ENCODE measurements at places on chromosomes 12 and 14.
A peak's percentile ranks its signal among the peaks of the same experiment; 100 is the strongest.

DNA sequence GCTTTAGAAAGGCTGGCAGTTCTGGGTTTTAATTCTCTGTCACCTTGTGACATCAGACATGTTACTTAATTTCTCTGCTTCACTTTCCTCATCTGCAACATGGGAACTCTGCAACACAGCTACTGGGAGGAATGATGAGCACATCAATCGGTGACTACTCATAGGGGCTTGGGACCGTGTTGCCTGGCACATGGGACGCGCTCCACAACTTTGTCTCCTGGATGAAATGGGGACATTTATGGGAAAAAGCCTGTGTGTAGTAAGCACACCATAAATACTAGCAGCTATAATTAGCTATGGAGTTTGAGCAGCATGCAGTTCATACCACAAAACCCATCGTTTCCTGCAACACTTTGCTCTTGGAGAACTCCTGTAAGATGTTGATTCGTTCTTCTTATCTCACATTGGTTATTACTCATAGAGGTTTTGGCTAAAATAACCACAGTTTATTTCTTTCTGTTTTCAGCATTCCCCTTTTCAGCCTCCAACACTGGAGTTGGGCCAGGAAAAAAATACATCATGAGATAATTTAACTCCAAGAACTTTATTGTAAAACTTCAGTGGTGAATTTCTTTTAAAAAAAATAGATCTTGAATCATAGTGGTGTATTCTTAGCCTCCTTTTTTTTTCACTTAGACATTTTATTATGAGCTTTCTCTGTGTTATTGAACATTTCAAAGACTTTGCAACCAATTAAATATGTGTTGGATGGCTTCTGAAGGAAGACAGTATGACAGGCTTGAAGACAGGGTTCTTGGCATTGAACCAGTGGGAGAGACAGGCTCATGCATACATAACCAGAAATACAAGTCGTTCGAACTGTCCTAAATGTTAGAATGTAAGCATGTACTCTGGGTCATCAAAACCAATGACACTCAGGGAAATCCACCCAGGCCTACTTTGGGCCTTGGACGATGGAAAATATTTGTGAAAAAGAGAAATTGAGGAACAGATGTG lies 72.7 kb downstream of the RIN3 start:
- peak; percentile 96 for DNase-seq

DNA sequence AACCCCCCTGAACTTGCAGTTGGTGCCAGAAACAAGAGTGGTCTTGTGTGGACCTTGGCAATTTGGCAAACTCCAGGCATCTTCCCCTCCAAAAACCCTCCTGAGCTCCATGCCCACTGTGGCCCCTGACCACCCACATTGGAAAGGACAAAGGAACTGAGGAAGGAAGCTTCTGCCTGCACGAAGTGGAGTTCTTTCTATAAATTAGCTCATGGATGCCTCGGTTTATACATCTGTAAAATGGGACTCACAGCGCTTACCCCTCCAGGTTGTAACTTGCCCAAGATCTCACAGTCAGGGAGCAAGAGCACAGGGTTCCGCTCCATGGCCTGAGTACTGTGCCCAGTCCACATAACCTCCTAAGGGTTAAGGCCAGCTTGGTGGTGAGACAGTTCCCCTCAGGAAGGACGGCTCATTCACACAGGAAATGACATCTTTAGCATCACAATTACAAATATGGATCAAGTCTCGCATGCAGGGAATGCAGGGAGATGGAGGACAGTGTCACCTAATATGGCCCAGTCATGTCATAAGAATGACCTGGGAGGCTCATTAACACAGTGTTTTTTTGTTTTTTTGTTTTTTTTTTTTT lies 66.6 kb downstream of the CLMN start:
- DNase-seq: no peak

- DNase-seq: no peak
Measured at GRCh38 chr14:80304125-80304766, 92.9 kb upstream of the DIO2 start.

DNA sequence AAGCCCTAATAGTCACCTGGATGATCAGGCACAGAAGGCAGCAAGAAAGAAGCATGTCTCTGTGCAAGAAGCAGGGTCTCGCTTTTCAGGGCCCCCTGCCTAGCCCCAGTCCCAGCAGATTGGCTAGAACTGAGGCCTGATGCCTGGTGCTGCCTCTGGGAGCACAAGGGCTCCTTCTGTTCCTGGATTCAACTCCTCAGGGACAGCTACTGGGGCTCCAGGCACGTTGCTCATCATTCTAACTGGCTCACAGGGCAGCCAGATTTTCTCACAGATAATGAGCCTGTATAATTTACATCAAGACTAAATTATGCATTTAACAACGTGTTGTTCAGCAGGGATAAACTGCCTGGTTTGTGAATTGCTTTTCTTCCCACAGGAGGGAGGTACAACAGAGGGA lies 106.5 kb upstream of the PLXNC1 start:
- DNase-seq: no peak

DNA sequence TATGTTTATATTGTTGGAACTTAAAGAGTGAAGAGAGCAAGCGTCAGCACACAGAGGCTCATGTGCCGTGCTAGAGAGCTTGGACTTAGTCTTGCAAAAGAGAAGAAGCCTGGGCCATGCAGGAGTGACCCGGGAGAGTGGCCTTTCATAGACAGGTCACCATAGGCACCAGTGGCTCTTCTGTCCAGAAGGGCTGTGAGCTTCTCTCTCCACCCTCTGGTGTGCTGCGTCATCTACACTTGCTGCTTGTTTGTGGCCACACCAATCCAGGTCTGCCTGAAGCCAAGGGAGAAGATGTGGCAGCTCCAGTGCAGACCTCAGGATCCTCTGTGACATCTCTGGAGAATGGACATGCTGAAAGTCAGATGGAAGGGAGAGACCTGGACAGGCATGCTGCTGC lies 74.4 kb downstream of the NTF3 start:
- DNase-seq: no peak

GRCh38 chr14:36426113-36426512 lies 93.9 kb downstream of the NKX2-1 start:
- no peak for DNase-seq

DNA sequence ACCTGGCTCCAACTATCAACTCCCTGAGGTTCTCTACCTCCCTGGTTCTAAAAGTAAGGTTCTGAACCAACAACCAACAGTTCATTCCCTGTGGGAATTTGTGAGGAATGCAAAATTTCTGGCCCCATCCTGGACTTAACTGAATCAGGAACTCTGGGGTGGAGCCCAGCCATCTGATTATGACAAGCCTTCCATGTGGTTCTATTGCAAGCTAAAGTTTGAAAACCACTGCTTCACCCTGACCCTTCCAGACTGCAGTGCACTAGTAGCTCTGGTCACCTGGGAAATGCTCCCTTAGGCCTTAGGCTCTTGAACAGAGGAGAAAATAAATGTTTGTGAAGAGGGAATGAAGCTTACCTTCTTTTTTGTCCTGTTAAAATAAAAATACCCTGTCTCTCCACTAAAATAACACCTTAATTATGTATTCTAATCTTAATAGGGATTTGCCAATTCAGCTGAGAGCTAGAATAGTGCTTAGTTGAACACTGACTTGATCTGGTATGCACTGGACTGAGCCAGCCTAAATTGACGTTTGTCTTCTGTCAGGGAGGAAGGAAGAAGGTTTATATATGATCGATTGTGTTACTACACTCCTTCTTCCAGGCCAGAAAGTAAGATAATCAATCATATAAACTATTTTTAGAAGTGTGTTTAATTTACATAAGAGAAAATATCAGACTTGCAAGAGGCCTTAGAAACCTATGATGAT lies 39.1 kb upstream of the DDHD1 start:
- no peak for DNase-seq

DNA sequence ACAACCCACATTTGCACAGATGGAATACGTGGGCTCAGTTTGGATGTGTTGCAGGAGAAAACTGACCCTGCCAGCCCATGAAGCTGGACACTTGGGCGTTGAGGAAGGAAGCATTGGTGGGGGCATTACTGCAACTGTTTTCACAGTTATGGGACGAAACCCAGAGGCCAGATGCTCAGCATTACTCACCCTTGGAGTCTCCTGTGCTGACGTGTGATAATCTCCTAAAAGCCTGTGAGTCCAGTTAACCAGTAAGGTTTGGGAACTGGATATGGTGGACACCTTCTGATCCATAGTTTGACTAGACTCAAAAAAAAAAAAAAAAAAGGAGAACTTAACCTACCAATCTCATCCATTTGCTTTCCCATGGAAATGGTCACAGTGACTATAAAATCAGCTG lies 52.8 kb upstream of the EGLN3 start:
- no peak for DNase-seq

DNA sequence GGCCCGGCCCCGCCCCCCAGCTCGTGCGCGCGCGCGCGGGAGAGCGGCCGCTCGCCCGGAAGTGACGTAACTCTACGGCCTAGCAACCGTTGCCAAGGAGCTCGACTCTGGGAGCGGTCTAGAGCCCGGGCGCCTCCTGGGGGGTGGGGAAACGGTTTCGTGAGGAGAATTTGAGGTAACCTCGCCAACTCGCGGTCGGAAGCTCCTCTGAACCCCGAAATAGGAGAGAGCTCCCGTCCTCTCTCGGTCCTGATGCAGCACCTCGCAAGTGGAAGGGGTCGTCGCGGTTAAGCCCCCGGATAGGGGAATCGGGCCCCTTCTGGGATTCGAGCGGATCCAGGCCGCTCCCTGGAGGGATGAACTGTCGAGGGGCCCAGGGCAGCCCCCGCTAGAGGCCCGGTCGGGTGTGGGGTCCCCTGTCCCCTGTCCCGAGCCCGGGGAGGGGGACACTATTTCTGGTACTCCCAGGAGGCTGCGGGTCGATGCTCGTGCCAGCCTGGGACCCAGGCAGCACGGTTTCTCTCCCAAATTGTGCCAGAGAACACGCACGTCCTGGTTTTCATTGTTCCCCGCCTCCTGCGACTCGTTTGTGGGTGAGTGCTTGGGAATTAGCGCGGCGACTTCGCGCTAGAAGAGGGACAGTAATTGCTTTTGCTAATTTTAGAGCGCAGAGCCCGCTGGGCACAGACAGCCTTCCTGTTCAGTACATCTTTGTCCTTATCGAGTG lies at the start of gene IFT81:
TSS of gene IFT81 (plus strand) at position 89 of the 727 bp plus-strand sequence. CDS start 3,024 bp downstream, outside the sequence.
- DNase-seq: peak; percentile 83

DNA sequence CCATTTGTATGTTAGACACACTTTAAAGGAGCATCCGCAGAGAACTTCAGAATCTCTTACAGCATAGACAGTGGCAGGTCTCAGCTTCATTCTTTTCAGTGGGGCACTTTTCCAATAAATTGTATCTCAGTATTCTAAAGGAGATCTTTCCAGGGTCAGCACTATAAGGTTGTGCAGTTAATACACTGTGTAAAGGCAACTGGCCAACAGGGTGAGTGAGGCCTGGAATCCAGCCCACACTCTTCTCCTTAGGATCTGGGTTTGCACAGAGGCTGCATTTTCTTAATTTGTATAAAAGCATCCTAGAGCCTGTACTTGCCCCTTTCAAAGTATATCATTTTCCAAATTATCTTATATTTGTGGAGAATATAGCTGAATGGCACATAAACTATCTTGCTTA lies 94.2 kb downstream of the MYF5 start:
- peak; percentile 4 for DNase-seq

DNA sequence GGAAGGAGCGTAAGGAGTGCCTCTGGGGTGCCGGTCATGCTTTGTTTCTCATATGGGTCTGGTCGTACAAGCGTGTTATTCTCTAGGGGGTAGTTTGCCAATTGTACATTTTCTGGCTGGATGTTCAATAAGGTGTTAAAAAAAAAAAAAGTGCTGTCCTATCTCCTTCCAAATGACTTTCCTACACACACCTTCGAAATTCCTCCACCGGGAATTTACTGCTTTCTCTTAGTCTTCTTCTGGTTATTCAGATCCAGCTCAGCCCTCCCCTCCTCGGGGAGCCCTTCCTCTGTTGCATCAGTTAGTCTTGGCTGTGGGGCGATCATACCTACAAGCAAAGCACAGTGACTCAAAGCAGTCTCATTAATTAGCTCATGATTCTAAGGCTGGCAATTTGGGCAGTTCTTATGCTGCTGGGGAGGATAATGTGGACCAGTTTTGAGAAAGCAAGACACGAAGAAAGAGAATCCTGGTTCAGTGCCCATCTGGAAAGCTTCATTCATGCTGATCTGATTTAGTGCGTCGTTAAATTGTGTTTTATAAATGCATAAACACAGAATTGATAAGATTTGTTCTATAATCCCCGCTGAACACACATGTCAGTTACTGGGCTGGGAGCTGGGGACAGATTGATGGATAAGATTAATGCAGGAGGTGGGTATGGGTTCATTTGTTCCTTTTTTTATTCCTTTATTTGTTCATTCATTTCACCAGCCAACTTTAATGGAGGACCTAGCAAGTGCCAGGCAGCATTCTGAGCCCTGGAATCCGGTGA lies 9.2 kb upstream of the CLMN start:
- no peak for DNase-seq

- no peak for DNase-seq
Measured at GRCh38 chr12:123828854-123829547, 66.9 kb downstream of the DNAH10 start.

GRCh38 chr12:57234571-57235016 lies 5.1 kb downstream of the SHMT2 start:
- DNase-seq: no peak

DNA sequence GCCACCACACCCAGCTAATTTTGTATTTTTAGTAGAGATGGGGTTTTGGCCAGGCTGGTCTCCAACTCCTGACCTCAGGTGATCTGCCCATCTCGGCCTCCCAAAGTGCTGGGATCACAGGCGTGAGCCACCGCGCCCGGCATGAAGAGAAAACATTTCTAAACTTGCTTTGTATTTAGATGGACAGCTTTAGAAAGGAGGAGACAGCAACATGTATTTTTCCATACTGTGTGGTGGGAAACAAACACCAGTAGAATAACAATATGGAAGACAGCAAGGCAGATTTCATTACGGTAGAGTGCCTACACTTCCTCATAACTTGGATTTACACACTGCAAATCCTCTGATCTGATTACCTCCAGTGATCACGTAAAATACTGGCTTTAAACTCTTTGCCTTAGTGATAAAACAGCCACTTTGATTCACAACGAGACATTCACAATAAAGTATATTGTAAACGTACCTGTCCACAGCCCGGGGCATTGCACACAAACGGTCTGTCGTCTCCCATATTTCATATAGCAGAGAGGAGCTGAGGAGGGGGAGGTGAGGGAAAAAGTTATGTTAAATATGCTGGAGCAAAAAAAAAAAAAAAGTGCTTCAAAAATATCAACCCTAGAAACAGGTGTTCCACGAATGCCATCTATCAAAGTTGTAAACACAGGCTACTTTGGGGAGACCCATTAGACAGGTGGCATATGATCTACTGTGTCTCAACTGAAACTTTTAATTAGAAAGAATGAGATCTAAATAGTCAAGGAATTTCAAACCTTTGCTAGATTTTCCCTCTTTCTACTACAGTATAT lies 25.5 kb downstream of the ATF7 start:
- no peak for DNase-seq

DNA sequence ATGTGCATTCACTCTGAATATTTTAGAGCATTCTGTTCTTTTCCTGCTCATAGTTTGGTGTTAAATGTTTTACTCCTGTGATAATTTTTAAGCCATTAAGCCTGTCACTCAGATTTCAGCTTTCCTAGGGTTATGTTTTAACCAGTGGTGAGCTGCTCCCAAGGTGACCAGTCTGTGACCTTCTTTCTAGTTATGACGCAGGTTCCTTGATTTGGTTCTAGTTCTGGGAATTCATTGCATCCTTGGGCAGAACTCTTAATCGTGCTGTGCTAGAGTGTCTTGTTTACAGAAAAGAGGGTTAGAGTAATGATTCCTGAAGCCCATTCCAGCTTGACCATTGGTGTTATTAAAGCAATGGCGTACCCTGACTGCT lies 2.2 kb downstream of the GABARAPL1 start:
- DNase-seq: no peak

- peak; percentile 3 for DNase-seq
Measured at GRCh38 chr14:63155511-63156185, 48.6 kb upstream of the RHOJ start.
